NCI-H526 treated with DMSO at 0.1 percent for 48 hours (cell line): ENCODE measurements at places on chromosomes 2 and 18.

DNA sequence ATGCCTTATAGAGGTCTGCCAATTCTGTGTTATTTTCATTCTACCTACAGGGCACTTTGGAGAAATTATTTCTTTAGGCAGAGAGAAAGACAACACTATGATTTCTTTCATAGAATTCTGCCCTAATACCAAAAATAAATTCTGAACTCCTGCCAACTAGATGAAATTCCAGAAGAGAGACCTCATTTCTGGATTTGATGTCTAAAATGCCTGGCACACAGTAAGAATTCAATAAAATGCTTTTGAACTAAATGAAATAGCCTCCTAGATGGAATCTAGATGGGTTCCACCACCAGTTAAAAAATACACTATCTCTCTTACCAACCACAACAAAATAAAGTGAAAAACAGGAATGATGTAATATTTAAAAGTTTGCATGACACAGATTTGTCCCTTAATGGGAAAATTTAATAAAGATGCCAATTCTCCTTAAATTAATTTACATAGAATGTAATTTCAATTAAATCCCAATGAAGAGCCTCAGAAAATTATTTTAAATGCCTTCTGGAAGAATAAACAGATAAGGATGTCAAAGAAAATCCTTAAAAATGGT lies 75.0 kb downstream of the OSBPL1A start:
- DNase-seq: no peak

GRCh38 chr2:204544961-204545860 lies at the start of gene PARD3B:
Gene PARD3B (plus strand): TSS chr2:204545475. CDS start chr2:204546000, 525 bp downstream.
- peak; percentile 60 for DNase-seq

- DNase-seq: no peak
These were observed 97.3 kb downstream of the FMNL2 start for GRCh38 chr2:152432206-152432653.

DNA sequence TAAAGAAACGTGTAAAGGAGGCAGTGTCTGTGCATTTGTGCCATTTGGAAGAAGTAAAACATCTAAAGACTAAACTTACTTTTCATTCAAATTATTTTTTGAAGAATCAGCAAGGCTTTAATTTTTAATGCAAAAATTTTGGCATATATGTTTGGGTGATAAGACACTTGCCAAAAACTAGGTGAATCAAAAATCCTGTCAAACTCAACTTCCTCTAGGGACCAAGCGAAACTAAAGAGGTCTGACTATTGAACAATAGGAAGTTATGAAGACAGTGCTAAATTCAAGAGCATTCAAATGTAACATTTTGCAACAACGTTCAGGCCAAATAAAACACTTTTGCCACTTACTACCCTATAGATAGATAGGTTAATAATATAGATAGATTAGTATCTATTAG lies 306.1 kb downstream of the NOL4 start:
- DNase-seq: no peak

GRCh38 chr2:207768866-207769596 lies 675 bp downstream of the FZD5 start:
- peak; percentile 23 for DNase-seq

DNA sequence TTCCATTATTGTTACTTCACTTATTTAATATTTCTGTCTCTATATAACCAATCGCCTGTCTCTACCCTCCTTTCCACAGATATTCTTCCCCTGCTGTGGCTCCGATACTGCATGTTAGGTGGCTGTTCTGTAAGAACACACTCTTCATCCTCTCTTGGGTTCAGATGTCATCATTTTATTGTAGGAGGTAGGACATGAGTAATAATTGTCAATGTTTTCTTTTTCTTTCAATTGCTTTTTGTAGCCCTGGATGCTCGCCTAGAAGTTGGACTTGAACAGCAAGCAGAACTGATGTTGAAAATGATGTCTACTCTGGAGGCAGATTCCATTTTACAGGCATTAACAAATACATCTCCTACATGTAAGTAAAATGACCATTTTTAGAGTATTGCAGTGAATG lies 128.6 kb downstream of the BIRC6 start:
- DNase-seq: no peak

DNA sequence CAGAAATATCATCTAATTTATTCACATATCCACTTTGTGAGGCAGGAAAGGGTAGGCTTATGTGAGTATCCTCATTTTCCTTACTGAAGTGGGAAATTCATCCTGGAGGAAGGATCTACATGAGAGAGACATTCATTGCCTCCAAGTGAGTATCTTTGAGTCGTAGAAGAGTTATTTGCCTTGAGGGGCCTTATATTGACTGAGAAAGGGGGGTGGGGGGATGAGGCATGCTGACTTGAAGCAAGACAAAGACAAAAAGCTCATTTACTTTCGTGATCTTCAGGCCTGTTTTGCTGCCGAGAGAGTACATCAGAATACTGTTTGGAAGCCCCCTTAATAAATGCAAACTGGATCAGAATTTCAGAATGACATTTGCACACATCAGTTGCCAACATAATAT lies 17.6 kb upstream of the NEDD4L start:
- DNase-seq: no peak

GRCh38 chr2:49988816-49989215 lies 834.5 kb upstream of the FSHR start:
- DNase-seq: no peak
